ENCODE measurements at places on chromosomes 4 and X.

DNA sequence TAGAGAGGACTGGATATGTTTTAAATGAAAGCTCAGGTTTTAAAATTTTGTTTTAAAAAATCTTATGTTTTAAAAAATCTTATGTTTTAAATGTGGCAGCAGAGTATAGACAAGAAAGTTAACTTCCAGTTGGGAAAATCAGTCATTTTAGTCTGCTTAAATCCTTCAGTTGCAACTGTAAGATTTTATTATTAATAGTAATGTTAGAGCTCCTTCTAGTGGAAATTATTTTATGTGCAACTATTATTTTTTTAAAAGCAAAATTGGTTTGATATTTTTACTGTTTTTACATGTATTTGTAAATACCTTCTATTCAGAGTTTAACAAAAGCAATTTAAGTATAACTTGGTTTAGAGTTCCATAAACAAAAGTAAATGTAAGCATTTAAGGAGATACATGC, 8.5 kb upstream of the NUDT6 start:
- no peak for DNase-seq

DNA sequence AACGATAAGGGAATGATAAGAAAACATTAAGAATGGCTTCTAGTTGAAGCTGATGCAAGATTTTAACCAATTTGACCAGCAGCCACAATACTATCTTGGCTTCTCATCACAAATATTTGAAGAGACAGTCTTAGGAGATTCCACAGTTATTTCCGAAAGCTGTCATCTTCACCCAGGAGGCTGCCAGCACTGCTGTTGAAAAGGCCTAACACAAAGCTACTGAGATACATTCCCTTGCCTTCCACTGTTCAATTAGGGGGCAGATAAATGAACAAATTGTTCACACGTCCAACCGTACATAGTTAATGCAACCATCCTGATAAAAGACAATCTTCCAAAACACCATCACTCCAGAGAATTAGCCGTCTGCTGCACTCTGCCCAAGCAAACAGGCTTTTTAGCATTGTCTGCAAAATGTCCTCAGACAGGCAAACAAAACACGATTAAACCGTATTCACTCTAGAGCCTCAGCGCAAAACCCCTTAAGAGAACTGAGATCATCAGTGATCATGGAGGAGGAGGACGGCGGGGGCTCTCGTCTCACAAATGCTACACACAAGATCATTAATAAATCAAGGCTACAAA, 189.8 kb upstream of the PSAPL1 start:
- DNase-seq: no peak

DNA sequence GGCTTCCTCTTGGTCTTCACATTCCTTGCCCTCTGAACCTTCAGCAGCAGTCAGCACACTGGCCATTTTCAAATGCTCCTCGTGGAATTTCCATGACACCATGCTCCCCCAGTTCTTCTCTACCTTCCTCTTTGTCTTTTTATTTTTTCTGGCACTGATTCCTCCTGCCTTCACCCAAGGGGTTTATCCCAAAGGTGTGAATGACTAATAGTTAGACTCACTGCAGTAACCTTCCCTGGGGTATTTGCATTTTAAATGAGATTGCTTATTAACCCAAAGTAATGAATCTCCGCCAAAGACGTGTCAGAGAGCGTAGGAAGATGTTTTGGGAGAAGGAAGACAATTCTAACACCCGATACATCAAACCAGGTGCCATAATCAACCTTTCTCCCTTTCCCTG, 36.2 kb downstream of the CD40LG start:
- no peak for DNase-seq

GRCh38 chrX:8090482-8090881, 80.6 kb downstream of the VCX2 start:
- DNase-seq: no peak

- no peak for DNase-seq
Observed at GRCh38 chr4:150939530-150939929, 75.6 kb downstream of the LRBA start.

GRCh38 chr4:124757126-124757525, 44.6 kb upstream of the ANKRD50 start:
- peak; percentile 40 for DNase-seq

GRCh38 chr4:127479031-127479622, 153.6 kb upstream of the INTU start:
- no peak for DNase-seq

DNA sequence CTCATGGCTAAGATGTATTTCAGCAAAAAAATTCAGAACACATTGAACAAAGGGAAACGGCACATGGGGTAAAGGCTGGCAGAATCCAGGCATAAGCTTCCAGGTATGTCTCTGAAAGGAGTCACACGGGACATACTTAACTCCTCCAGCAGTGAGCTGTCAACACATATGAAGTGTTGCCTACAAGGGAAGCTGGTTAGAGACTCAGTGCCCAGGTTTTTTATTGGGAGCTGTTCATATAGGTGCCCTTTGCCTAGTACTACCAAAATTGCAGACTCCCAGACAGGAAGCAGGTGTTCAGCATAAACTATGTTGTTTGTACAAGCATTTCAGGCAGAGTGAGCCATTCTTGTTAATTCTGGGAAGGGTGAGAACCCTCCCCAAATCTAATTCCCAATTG, 77.4 kb upstream of the PUDP start:
- DNase-seq: no peak

GRCh38 chr4:88957570-88957969, 99.4 kb downstream of the FAM13A start:
- no peak for DNase-seq

GRCh38 chr4:8690216-8691150, 97.9 kb downstream of the CPZ start:
- no peak for DNase-seq

DNA sequence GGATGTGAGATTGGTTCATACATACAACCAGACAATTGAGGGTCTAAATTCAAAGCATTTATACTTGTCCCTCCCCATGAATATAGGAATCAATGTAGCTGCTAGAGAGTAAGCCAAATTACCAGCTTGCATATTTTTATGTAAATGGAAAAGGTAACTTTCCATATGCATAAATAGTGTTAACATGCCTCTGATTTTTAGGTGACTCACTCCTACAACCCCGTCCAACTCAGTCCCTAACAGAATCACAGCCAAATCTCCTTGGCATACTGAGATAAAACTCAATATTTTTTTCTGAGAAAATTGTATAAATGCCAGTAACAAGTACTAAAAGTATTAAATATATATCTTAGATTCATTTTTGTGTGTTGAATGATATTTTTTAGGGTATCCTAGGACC, 67.2 kb downstream of the INPP4B start:
- DNase-seq: no peak

DNA sequence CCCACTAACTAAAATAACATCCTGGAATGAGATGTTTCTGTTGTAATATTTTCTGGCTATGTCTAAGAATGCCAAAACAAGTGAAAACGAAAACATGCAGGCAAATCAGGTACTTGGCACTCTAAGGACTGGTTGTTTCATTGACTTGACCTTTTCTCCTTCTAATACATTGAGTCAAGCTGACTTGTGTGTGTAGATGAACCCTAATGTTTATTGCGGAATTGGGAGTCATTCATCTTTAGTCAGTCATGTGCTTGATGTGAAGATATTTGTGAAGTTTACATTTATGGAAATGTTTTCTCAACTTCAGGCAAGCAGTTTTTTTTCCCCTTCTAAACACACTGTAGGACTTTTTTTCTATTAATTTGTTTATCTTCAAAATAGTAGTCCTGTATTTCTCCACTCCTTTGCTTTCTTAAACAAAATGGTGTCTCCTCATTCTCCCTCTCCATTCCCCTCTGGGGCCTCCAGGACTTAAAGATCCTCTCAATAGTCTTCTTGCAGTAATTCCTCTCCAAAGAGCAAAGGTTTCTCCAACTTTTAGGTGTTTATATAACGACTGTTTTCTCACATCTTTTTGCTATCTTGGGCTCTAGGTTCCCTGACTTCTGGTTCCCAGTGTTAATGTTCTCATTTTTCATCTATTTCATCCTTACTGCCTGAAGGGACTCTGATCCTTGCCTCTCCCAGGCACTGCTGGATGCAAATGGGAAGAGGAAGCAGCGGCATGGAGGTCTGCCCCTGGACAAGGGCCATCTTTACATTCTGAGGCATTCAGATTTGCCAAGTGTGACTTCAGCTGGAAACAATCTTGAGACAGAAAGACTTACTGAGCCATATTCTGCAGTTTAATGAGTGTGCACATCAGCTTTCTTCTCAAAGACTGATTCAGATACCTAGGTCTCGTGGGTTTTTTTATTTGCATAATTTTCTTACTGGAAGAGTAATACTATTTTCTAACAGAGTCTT, 166.4 kb downstream of the ARHGAP6 start:
- DNase-seq: peak; percentile 14

DNA sequence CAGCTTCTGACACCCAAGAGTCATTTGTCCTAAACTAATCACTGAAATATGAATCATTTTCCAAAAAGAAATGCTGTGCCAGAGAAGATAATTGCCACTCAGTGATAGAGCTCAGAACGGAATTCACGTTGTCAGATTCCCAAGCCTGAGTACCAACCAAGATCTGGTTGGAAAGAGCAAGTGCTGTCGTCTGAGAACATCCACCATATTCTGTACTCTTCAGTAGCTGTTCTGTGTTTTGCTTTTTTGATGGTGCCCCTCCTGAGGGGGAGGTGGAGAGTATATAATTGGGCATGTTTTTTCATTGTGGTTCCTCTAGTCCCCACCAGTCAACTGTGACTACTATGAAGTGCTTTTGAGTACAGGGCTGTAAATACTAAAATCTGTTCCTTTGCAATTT, 13.2 kb downstream of the RUFY3 start:
- no peak for DNase-seq

DNA sequence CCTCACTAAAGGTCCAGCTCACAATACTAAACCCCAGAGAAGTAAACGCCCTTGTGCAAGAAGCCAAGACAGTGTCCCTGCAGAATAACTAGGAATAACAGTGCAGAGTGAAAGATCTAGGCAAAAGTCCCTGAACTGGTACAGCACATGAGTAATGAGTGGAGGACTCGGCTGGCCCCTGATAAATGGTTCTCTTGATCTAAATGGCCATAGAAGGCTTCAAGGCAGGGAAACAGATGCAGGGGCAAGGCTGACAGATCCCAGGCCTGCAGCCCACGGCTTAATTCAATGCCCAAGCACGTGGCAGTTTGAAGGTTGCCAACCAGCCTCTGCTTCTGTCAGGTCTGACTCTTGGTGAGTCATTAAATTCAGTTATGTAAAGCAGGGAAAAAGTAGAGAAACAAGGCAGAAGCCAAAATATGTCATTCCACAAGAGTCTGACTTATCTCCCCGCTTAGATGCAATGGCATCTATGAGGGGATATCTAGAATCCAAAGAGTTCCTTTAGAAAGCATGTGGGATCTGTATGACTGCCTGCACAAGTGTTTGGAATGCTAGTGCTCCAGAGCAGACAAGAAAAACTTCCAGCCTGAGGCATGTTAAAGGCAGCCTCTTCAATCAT, 121.3 kb downstream of the PRDM5 start:
- peak; percentile 18 for DNase-seq

DNA sequence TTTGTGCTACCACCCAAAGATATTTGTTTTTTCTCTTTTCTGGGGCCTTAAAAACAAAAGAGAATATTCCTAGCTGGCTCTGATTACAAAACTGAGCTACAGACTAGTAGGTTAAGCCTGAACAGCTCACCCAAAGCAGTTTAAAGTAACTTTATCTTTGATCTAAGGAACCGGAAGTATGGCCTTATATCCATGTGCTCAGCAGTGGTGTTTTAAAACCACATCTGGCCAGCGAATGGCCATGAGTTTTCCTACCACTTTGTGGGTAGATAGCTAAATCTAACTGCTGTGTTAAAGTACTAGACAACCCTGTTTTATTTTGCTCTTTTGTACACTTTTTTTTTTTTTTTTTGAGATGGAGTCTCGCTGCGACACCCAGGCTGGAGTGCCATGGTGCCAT, 24.6 kb downstream of the ADGRG4 start:
- DNase-seq: no peak

DNA sequence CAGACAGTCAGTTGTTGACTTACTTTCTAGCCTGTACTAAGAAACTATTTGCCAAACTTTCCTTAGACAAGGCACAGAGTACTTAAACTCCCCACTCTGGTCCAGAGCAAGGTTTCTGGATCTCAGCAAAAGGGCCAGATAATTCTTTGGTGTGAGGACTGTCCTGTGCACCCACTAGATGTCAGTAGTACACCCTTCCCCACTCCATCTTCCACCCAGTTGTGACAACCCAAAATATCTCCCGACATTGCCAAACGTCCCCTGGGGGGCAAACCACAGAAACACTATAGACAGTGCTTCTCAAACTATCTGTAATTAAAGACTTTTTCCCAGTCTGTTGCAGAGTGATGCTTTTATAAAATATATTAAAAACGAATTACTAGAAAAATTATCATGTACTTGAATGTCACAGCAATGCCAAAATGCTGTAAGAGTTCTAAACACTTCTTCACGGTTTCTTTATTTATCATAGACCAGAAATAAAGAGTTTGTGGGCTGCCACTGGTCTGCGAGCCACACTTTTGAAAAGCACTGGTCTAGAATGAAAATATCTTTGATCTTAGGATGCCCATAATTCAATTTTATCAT, 203.5 kb downstream of the PRDM5 start:
- peak; percentile 8 for DNase-seq

GRCh38 chr4:168734703-168735678, 238.1 kb downstream of the PALLD start:
- DNase-seq: no peak

GRCh38 chr4:85475631-85476233, 782 bp downstream of the ARHGAP24 start:
- DNase-seq: no peak

GRCh38 chr4:129403848-129404247, 307.9 kb downstream of the C4orf33 start:
- no peak for DNase-seq

DNA sequence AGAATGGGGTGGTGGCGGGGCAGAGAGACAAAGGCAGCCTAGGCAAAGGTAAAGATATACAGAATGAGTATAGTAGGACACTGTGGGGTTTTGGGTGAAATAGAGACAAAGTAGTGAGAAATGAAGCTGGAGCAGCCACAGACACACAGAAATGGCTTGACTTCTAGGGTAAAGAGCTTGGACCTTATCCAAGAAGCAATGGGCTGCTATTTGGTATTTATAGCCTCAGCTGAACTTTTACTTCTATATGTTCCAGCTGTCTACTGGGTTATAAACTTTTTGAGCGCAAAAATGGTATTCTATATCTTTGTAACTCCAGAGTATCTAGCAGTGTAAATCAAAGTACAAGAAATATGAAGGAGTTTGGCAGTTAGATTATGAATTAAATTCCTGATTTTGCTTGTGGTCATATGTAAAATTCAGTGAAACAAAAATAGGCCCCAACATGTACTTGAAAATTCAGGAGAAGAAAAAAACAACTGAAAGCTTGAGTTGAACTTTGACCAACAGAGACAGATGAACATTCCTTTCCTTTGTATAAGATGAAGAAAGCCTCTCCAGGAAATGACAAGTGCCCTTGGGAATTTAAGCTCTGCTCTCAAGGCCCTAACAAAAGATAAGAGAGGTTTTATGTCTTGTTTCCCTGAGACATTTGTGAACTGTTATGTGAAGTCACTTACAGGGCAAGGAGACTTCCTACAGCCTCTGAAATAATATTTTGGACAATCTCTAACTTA, 354.1 kb downstream of the CHIC1 start:
- DNase-seq: peak; percentile 73

- no peak for DNase-seq
Observed at GRCh38 chr4:45437381-45437780, 686.5 kb downstream of the GABRG1 start.

GRCh38 chrX:25084446-25084845, 68.7 kb upstream of the ARX start:
- no peak for DNase-seq
